ENCODE measurements at places on chromosomes 5 and 9.
A peak's percentile ranks its signal among the peaks of the same experiment; 100 is the strongest.

- no peak for DNase-seq
These were observed 76.9 kb downstream of the ST8SIA4 start for GRCh38 chr5:100826133-100826532.

- DNase-seq: no peak
These were observed 499.3 kb upstream of the ADAMTS16 start for GRCh38 chr5:4640795-4641194.

DNA sequence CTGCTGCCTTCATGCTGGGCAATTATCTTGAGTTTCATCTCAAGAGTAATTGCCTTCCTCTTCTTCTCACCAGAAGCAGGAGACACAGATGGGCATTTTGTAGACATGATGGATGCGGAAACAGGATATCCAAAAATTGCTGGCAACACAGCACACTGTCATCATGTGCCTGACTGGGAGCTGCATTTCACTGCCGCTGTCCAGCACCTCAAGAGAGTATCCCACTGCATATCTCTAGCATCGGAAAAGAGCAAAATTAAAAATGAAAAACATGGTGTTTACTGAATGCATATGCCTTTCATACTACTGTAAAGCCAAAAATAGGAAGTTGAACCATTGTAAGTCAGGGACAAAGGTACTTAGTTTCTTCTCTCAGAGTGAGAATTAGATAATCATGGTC is 210.7 kb downstream of the MAN2A1 start:
- DNase-seq: no peak

DNA sequence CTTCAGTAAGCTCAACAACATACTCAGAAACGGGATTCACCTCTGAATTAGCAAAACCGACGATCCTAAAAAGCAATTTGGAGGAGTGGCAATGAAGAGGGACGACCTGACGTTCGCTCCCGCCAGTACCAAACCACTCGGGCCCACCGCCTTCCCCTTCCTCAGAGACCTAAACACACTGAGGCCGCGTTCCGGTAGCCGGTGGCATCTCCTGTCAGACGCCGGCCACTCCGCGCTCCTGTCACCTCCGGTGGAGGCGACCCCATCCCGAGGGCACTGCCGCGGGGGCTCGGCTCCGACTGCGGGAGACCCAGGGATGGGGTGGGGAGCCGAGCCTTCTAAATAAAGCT is 617 bp downstream of the PPP6C start:
- DNase-seq: peak; percentile 31

- no peak for DNase-seq
These were observed 88.7 kb upstream of the FAM169A start for GRCh38 chr5:74954919-74955318.

GRCh38 chr9:88313364-88314220 is 74.7 kb upstream of the SPIN1 start:
- peak; percentile 73 for DNase-seq

- DNase-seq: no peak
These were observed 1284.1 kb upstream of the ACO1 start for GRCh38 chr9:31100311-31100710.

DNA sequence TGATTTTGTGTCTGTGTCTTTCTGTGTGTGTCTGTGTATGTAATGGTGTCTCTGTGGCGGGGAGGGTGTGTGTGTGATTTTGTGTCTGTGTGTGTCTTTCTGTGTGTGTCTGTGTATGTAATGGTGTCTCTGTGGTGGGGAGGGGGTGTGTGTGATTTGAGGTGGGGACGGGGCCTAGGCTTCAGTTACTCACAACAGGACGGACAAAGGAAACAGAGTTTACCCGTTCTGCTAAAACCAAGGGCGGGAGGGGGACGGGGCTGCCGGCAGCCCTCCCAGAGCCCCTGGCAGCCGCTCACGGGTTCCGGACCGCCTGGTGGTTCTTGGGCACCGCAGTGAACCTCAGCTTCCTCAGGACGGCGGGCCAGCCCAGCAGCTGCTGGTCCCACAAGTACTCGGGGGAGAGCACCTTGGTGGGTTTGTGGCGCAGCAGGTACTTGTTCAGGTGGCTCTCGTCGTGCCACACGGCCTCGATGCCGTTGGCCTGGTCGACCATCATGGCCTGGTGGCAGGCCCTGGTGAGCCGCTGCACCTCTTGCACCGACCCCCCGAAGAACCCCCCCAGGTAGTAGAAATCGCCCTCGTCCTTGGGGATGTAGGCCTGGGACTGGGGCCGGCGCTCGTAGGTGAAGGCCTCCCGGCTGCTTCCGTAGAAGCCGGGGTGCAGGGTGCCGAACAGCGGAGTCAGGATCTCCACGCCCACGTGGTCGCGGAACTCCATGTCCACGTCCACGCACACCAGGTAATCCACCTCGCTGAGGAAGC is 19.4 kb downstream of the ABO start:
- no peak for DNase-seq

GRCh38 chr5:112310746-112311145 is 108.3 kb downstream of the EPB41L4A start:
- no peak for DNase-seq

GRCh38 chr5:87383216-87383615 is 29.5 kb downstream of the CCNH start:
- DNase-seq: no peak

GRCh38 chr9:124258607-124259157 is 933 bp downstream of the NEK6 start:
- peak; percentile 13 for DNase-seq

DNA sequence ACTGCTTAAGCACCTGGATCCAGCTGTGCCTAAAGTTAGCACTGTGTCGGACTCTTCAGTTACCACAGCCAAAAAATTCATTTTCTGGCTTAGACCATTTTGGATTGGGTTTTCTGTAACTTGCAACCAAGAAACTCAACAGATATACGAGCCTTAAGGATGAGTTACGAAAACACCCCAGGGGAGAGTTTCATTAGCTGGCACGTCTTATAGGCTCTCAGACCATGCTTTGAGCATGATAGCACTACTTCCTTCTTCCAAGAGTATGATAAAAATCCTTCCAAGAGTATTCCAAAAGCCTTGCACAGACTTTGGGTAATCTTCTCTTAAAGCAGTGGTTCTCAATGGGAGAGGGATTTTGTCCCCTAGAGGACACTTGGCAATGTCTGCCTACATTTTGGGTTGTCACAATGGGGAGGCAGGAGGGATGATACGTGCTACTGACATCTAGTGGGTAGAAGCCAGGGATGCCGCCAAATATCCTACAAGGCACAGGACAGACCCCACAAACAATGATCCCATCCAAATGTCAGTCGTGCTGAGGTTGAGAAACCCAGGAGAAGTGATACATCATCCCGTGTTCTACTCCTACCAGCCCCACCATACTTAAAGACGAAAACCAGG is 64.8 kb downstream of the SMIM23 start:
- no peak for DNase-seq

- DNase-seq: no peak
These were observed 18.4 kb downstream of the BASP1 start for GRCh38 chr5:17235731-17236330.

GRCh38 chr5:1299511-1299850 is 4.6 kb upstream of the TERT start:
- DNase-seq: no peak

- no peak for DNase-seq
These were observed 100.0 kb downstream of the GDNF start for GRCh38 chr5:37739817-37740261.

- DNase-seq: no peak
These were observed 370.0 kb downstream of the ZSWIM6 start for GRCh38 chr5:61701877-61702602.

- peak; percentile 4 for DNase-seq
These were observed 714 bp upstream of the ZNF608 start for GRCh38 chr5:124746916-124747790.
